ENCODE measurements at places on chromosomes 1 and 21. TPM values are rescaled to one million over a fixed set of nuclear protein-coding genes. Genes with fewer than 3 reads are reported as not detected.
A peak's percentile ranks its signal among the peaks of the same experiment; 100 is the strongest.

GRCh38 chr1:2190491-2190976 is 4.0 kb downstream of the FAAP20 start:
- no peak for DNase-seq
- peak overlapping the region; percentile 27 for H3K4me3 ChIP-seq
- peaks cover 42% of the 10 kb centered on the region for H3K4me1 ChIP-seq
- peak overlapping the region; percentile 95 for H3K27ac ChIP-seq

GRCh38 chr1:53485478-53486394 is 26.5 kb downstream of the DMRTB1 start:
- H3K4me3 ChIP-seq: no peak overlapping the region
- no peak overlapping the region for H3K27ac ChIP-seq
- peaks cover 9% of the 10 kb centered on the region for H3K27me3 ChIP-seq
- H3K36me3 ChIP-seq: no peaks in the 10 kb centered on the region
- DNase-seq: peak; percentile 94

DNA sequence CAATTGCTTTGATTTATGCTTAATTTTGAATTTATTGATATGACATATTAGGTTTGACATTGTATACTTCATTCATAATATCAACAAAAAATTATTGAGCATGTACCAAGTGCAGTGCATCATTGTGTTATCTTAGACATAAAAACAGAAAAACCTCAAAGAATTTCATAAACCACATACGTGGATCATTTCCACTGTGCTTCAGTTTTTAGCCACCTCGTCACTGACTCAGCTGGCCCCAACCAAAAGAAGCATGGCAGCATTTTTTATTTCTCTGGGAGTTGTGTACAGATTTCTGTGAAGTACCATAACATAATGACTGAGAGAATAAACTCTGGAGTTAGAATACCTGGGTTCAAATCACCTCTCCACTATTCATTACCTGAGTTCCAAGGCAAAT is 95.6 kb upstream of the C1orf87 start:
- no peak for DNase-seq
- no peak overlapping the region for H3K4me3 ChIP-seq
- no peak overlapping the region for H3K27ac ChIP-seq
- H3K4me1 ChIP-seq: no peaks in the 10 kb centered on the region
- H3K27me3 ChIP-seq: no peaks in the 10 kb centered on the region
- H3K36me3 ChIP-seq: no peaks in the 10 kb centered on the region

DNA sequence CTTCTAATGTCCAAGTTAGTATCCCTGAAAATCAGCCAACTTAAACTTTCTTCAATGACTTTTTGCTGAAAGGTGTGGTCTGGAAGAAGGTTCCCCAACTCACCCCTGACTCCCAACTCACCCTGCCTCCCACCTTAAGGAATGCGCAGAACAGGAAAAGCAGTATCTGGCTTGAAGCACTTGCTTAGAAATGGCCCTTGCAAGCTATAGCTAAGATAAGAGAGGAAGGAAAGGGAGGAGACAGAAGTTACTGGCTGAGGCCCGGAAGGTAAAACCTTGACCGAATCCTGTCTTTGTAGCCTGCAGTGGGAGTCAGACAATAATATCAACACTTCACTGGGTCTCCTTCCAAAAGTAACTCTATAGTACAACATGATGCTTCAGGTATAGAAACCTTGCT is 2.9 kb downstream of the CYYR1 start:
- no peak for DNase-seq
- no peaks in the 10 kb centered on the region for H3K36me3 ChIP-seq
- H3K4me1 ChIP-seq: peaks cover 8% of the 10 kb centered on the region

DNA sequence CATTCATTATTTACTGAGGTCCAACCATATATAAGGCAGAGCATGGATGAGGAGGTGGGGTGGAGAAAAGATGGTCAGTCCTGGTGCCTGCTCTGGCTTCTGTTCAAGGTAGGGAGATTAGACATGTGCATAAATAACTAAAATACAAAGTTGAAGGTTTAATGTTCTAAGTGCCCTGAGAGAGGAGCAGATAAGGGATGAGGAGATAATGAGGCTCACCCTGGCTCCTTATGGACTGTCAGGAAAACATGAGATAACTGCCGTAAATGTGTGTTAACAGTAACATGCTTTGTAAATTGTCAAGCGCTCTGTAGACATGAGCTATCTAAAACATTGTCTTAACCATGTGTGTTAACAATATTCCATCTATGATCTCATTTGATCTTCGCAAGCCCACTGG is 474.6 kb upstream of the USP24 start:
- no peaks in the 10 kb centered on the region for H3K4me1 ChIP-seq
- DNase-seq: no peak
- H3K4me3 ChIP-seq: no peak overlapping the region
- H3K27me3 ChIP-seq: no peaks in the 10 kb centered on the region
- no peaks in the 10 kb centered on the region for H3K36me3 ChIP-seq

DNA sequence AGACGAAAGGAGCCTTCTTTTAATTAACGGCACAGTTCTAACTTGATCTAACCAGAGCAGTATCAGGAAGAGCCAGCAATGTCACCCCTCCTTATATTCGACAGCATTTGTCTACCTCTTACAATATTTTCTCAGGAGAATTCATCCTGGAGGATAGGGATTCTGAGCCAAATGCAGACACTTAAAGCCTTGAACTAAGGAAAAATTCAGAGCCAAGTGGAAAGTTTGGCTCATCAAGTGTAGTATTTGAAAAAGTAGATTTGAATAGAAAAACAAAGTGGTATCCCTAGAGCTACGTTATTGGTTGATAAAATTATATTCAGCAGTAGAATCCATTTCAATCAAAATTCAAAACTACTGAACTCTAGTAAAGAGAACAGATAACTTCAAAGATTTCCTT is 732.0 kb upstream of the ADGRL2 start:
- H3K36me3 ChIP-seq: no peaks in the 10 kb centered on the region
- no peaks in the 10 kb centered on the region for H3K27me3 ChIP-seq
- no peak for DNase-seq

DNA sequence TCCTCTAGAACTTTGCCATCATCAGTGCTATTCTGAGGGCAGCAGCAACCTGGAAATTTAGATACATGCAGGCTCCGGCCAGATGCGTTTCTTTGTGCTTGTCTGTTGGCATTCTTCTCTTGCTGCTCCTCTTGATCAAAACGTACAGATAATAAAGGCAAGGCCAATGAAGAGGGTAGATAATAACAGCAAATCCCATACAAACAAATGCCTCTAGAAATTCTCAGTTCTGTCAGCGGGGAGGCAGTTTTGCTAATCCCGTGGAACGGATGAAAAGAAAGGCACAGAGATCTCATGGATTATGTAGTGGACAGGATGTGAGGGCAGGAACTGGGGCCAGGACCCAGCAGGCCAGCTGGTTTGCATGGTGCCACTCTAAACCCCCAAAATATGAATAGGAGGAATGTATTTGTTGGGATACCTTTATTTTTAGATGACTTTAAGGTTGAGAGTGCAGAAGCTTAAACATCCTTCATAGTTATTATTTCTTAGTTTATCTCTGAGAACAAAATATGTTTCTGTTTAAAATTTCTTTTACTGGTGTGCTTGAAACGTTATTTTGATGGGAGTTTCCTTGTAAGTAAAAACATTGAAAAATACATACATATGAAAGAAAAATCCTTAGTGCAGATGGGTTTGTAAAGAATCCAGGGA is 1.5 kb downstream of the ITSN1 start:
- DNase-seq: no peak
- H3K4me1 ChIP-seq: peaks cover 25% of the 10 kb centered on the region
- H3K27me3 ChIP-seq: no peaks in the 10 kb centered on the region
- H3K27ac ChIP-seq: peak overlapping the region; percentile 91
- peak overlapping the region; percentile 99 for H3K4me3 ChIP-seq
- H3K36me3 ChIP-seq: no peaks in the 10 kb centered on the region

- H3K4me3 ChIP-seq: peak overlapping the region; percentile 97
- H3K27me3 ChIP-seq: no peaks in the 10 kb centered on the region
- peaks cover 81% of the 10 kb centered on the region for H3K4me1 ChIP-seq
- DNase-seq: peak; percentile 44
- H3K36me3 ChIP-seq: no peaks in the 10 kb centered on the region
Observed at GRCh38 chr1:26281091-26281958, 1.4 kb downstream of the SH3BGRL3 start.

DNA sequence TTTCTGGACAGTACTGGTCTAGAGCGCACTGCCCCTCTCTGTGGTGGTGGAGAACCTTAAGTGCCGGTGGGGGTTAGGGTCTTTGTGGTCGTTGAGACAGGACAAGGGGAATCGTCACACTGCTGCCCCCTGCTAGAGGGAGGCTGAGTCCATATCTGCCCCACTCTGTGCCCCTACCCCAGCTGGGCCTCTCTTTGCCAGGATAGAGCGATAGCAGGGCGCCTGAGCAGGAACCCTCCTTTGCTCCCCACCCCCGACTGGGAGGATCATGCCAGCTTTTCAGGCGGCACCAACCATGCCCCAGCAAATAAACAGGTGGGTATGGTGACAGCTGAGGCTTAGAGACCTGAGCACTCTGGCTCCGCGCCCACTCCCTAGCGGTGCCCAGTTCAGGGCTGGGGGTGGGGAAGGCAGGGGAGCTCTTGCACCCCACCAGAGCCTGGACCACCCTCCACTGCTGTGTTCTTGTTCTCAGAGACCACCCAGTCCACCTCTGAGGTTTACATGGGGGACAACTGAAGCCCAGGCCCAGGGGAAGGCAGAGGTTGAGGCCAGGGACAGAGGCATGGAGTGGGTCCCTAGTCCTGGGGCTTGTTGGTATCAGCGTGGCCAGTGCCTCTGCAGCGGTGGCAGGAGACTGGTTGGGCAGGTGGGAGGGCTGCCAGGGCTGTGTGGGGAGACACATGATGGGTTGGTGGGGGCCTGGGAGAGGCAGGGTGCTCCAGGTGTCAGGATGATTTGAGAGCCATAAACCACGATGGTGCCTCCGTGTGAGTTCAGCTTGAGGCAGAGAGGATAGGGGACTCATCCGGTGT is 1.6 kb downstream of the PADI2 start:
- peaks cover 31% of the 10 kb centered on the region for H3K4me1 ChIP-seq
- H3K4me3 ChIP-seq: no peak overlapping the region
- no peak for DNase-seq
- no peaks in the 10 kb centered on the region for H3K36me3 ChIP-seq

OTUD3 gene
- 6.3 TPM for total RNA-seq

GPX7 gene
- 8.9 TPM for total RNA-seq

TSPEAR gene
- not detected for total RNA-seq

KIAA1614 gene
- 6.3 TPM for total RNA-seq

OR2T33 gene
- total RNA-seq: not detected

ST6GALNAC5 gene
- 18.9 TPM for total RNA-seq

All from upper lobe of left lung (tissue), 6 donors.